ENCODE measurements at places on chromosomes 4 and X. TPM values are rescaled to one million over a fixed set of nuclear protein-coding genes. Genes with fewer than 3 reads are reported as not detected.

DNA sequence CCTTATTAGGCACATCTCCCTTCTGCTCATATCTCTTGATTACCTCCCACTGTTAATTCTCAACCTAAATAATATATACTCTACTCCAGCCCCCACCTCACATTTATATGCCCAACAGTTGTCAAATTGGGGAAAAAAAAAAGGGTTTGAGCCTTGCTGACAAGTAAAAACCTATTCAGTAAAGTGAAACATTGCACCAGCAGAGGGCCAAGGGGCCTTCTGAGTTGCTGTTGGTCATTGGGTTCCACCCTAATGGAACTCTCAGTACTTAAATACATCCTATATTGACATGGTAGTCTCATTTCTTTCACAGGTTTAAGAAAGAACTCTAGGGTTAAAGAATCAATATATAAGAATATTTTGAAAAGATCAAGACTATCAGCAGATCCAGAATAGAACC, 362.2 kb downstream of the SMARCA1 start:
- DNase-seq = no peak

DNA sequence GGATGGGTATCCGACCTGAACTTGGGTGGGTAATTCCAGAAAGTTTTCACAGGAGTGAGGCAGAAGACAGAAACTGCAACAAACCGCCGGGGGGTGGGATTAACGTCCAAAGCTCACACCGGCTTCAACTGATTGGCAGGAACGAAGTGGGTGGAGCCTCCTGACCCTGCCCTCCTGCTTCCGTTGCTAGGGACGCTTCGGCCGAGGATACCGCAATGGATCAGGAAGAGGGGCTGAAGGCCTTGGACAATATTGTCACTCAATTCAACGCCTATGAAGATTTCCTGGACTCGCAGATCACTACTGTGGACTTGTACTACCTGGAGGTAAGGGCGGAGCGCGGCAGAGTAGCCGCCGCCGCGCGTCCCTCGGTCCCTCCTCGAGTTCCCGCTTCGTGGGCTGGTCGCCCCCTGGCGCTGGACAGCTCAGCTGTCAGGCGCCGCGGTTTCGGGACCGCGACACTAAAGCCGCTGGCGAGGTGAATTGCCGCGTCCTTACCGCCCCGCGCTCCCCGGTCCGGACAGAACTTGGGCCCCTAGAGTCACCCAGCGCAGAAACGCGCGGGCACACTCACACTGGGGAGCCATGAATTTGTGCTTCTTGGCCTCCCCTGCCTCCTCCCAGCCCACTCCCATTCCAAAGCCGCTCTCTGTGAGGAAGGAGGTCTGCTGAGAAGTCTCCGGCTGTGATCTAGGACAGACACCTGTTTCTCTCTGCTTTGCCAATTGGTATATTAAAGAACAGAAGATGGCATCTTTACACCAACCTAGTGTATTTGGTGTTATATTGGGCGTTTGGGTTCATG, at the start of gene CFAP299:
TSS of gene CFAP299 (plus strand) at position 177 of the 805 bp plus-strand sequence.
- no peak for DNase-seq

The BMP2K gene
- total RNA-seq = 14.1 TPM

- peak; percentile 93 for DNase-seq
These were observed 50.0 kb downstream of the GALNT7 start for GRCh38 chr4:173218411-173219125.

GRCh38 chr4:53321151-53321983, 44.5 kb downstream of the SCFD2 start:
- peak; percentile 87 for DNase-seq

- DNase-seq = peak; percentile 87
These were observed 80.0 kb downstream of the GLRA3 start for GRCh38 chr4:174749091-174749490.

DNA sequence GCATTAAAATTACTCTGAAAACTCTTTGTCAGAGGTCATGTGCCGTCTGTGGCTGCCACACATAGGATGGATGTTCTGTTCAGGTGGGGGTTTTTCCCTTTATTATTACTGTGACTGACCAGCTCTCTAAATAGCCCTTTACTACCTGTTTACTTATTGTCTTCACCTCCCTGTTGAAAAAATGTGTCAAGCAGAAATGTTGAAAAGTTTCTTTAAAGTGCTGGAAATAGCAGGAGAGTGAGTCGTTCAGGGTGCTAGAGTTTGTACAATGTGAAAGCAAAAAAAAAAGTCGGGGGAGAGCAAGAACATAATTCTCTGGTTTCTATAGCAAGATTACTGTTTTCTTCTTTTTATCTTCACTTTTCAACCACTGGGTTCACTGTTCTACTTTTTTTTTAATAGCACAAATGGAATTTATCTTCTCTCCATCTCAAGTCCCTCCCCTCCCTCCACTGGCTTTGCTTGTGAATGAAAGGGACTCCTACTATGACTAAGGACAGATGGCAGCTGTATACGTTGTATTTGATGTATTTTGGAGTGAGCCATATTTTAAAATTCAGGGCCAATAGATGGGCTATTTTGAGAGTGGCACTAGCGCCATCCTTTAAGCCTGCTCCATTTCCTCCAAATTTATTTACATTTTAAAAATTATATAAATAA, 33.3 kb downstream of the ARX start:
- DNase-seq = peak; percentile 7

Data from M059J (cell line).